ENCODE measurements at places on chromosomes 16 and 17.

GRCh38 chr17:81994593-81995462 is 17.4 kb downstream of the ASPSCR1 start:
- no peak for DNase-seq

- DNase-seq, result no peak
These were observed 172.0 kb downstream of the CYB561 start for GRCh38 chr17:63274146-63274545.

GRCh38 chr16:12061336-12062055 is 85.0 kb downstream of the SNX29 start:
- no peak for DNase-seq

GRCh38 chr17:77470800-77471733 is 330.3 kb downstream of the SEC14L1 start:
- no peak for DNase-seq

DNA sequence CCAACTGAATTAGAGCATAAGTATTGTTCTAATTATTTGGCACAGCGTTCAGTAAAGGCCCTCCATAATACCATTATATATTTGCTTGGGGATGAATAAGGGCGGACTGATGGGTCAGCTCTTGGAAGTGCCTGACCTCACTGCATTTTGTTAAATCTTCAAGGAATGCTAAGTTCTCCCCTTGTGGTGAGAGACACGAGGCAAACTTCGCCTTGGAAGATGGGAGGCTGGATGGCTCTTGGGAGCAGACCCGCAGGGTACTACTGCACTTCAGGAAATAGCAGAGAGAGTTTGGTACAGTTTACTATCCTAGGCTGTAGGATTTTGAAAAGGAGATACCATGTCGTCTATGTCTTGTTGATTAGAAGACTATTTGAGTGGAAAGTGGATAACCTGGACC is 87.0 kb upstream of the RPRML start:
- DNase-seq, result no peak

GRCh38 chr17:79039886-79040285 is 15.9 kb downstream of the C1QTNF1 start:
- no peak for DNase-seq

DNA sequence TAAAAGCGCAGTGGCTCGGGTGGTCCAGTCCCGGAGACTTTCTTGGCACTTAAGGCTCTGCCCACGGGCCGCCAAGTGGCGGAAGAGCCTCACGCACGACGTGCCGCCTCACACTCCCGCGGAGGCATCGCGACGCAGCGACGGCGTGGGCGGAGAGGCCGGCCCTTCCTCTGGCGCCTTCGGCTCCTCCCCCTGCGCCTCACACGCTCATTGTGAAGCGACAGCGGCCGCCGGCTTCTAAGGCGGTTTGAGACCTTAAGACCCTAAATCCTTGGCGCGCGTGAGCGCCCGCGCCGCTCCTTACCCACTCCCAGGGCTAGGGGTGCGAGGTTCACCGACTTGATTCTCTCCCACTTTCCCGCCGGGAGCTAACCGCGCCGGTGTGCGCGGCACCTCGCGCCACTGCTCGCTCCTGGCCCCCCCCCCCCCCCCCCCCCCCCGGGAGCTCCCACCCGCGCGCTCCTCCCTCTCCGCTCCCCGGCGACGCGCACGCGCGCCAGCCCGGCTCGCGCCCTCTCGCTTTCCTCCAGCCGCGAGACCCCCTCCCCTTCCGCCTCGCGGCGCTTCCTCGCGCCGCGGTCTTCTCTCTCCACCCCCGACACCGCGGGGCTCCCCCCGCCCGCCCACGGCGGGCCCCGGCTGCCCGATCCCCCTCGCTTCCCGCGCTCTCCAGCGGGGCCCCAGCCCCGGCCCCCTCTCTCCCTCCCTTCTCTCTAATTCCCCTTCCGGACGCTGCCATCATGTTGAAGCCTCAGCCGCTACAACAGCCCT is at the start of gene ATXN2L:
Gene ATXN2L, plus strand, starts transcription at position 480 of the 771 bp plus-strand sequence. Its CDS starts 261 bp downstream, at position 741.
- peak; percentile 98 for DNase-seq

GRCh38 chr17:81230043-81230820 is 7.5 kb upstream of the CEP131 start:
- DNase-seq, result no peak

- no peak for DNase-seq
These were observed 760.5 kb upstream of the SOX9 start for GRCh38 chr17:71360301-71360700.

Measured in stimulated activated CD4-positive, alpha-beta T cell treated with anti-CD3 and anti-CD28 coated beads, Interleukin-2, amount 100 ng/mL, for 48 hours (primary cell).